Esophagus squamous epithelium (tissue), 5 donors: ENCODE measurements at places on chromosomes 6 and 20.

DNA sequence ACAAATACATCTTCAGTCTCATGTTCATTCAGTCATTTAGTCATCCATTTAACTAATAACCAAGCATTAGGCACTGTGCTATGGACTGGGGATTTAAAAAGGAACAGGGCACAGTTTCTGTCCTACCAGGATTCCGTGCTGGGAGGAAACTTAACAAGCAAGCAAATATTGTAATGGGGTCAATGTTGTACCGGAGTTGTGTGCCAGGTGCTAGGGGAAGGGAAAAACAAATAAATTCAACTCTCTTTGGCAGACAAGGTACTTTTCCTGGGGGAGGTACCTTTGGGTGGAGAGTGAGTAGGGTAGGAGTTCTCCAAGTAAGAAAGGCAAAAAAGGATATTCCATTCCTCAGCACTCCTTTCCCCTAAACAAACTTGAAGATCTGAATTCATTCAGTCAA is 90.3 kb downstream of the OLIG3 start:
- no peak for DNase-seq

- no peak for DNase-seq
These were observed 104.9 kb upstream of the PRDM1 start for GRCh38 chr6:105981002-105981887.

DNA sequence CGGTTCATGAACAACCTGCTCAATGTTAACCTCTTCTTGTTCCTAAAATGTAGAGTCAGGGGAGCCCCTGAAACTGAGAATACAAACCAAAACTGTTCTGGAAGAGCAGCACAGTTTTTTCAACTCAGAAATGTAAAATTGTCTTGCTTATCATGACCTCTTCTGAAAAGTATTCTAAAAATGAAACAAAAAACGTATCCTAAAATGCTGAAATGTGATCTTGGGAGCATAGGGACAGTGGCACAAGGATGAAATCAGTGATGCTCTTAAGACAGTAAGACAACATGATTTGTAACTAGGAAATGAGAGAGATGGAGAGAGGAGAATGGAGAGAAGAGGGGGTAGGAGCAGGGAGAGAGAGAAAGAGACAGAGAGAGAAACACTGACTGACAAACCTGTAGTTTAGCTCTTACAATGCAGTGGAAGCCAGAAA is 27.5 kb downstream of the NCOA7 start:
- DNase-seq, result no peak

GRCh38 chr6:127518191-127518709 is 885 bp downstream of the MTCL3 start:
- DNase-seq, result no peak

GRCh38 chr6:32075781-32076180 is 33.4 kb downstream of the TNXB start:
- DNase-seq, result no peak
